Stimulated activated CD8-positive, alpha-beta memory T cell treated with anti-CD3 and anti-CD28 coated beads, Interleukin-12 subunit alpha, Interleukin-12 subunit beta, amount 100 ng/mL, for 1 hour (primary cell): ENCODE measurements at places on chromosomes 2 and 18.

DNA sequence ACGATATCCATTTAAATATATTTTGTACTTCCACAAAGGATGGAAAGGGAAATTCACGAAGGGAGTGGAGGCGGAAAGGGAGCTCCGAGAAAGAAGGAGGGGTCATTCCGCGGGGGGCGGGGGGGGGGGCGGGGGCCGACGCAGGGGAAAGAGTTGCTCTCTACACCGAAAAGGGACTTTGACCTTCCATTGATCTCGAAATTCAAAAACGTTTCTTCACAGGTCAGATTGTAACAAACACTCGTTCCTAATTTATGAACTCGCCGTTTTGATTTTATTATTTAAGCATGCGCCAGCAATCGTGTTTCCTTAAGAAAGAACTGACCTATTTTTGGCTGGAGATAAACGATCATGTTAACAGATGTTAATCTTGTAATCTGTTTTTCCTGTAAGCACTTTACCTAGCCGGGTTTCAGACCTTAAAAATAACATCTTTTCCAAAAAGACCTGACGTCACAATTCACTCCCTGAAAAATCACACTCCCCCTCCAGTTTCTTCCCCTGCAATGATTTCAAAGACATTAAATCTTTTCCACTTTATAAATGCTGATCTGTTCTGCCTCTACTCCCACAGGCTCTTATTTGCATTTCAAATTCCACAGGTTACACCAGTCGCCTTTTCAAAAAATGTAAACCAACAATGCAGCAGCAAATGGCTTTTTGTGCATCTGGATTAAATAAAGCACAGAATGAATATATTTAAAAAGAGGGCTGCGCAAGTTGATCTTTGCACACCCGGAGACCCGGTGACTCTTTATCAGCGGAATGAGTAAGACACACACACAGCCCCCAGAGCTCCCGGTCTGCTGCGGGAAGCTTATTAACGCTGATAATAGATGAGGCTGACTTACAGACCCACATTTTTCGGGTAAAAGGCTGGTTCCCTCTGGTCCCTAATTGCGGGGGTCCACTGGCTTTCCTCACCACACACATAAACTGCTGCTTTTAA lies 1.6 kb downstream of the ZNF516 start:
- DNase-seq = no peak

DNA sequence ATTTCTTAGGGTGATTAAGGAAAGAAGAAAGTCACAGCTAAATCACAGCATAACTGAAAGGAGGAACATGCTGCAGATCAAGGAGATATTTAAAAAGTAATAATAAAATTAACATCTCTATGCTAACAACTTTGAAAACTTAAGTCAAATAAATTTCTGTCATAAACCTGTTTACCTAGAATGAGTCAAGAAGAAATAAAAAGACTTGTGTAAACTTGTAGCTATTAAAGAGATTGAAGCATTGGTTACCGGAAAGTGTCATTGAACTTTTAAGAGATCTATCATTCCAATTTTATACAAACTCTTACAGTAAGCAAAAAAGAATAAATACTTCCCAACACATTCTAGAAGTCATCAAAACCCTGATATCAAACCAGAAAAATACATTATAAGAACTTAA lies 520.1 kb upstream of the SYT4 start:
- no peak for DNase-seq

- DNase-seq = no peak
These were observed 447.7 kb upstream of the HNRNPA3 start for GRCh38 chr2:176764921-176765320.

DNA sequence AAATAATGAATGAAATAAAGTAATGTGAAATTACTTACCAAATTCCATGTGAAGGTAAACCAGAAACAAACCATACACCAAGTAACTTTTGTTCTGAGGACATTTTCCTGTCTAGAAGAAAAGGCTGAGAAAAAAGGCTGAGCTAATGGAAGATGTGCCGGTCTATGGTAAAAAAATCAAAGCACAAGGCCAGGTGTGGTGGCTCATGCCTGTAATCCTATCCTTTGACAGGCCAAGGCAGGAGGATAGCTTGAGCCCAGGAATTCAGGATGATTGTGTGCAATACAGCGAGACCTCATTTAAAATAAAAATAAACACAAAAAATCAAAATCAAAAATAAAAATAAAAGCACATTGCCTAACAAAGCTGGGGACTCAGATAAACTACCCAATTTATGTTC lies 6.7 kb downstream of the ORC4 start:
- DNase-seq = no peak

- DNase-seq = no peak
These were observed 80.8 kb downstream of the RHBDD1 start for GRCh38 chr2:226916669-226917068.

DNA sequence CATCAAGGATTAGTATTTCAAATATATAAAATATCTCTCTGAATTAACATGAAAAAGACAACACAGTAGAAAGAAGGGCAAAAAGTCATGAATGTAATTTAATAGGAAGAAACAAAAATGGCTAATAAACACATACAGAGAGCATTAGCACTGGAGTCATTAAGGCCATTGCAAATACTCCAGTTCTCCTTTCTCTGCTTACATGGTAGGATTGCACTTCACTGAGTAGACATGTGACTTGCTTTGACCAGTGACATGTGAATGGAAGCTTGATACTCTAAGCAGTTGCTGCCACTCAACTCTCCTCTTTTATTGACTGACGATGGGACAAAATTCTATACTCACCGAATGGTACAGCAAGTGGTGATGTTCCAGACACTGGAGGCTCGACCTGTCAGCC lies 153.9 kb upstream of the LGALSL start:
- DNase-seq = no peak

GRCh38 chr2:235508371-235509160 lies 14.7 kb downstream of the AGAP1 start:
- no peak for DNase-seq

DNA sequence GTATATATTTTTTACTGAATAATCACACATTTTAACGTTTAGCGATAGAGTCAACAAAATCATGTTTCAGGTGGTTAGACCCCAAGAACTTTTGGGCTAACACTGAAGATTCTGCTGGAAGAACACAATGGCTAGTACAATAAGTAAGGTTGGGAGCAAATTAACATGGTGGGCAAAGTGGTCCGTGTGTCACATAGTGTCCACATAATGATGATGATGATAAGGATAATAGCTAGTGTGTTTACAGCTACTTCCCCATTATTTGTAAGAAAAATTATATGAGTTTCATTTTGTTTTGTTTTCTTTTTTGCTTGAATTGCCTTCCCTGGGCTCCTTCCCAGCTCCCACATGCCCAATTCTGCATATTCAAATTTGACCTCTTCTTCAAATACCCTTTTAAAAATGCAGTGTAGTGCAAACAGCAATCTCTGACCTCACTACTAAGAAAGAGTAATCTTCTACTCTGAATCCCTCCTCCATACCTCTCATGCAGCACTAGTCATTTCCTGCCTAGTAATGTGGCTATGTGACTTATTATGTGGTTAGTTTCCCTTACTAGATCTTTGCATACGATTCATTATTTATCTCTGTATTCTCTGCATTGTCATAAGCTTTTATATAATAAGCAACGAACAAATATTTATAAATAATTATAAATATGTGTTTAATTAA lies 16.9 kb upstream of the VPS54 start:
- DNase-seq = no peak

- no peak for DNase-seq
These were observed 80.4 kb downstream of the PMAIP1 start for GRCh38 chr18:59980188-59980637.

- DNase-seq = no peak
These were observed 18.4 kb upstream of the HPCAL1 start for GRCh38 chr2:10284108-10284870.

DNA sequence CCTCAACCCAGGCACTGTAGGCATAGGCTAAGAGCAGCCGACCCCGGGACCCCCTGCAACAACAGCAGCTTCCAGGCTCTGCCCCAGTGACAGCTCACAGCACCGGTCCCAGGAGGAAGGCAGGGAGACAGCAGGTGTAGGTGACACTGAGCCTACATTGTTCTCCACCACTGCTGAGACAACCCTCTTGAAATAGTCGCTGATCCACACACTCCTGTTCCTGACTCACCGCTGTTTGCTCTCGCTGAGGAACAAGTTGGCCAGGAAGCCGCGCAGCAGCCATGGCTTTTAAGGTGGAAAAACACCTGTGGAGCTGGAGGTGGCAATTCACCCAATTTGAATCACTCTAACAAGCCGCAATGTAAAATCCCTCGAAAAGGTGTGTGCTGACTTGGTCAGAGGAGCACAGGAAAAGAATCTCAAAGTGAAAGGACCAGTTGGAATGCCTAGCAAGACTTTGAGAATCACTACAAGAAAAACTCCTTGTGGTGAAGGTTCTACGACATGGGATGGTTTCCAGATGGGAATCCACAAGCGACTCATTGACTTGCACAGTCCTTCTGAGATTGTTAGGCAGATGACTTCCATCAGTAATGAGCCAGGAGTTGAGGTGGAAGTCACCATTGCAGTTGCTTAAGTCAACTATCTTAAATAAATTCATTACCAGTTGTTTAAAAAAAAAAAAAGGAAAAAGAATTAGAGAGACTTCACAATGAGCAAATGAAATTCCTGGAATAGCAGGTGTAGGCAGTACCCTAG lies 167.5 kb downstream of the ARL4C start:
- no peak for DNase-seq

GRCh38 chr18:44803019-44803650 lies 122.4 kb downstream of the SETBP1 start:
- no peak for DNase-seq

GRCh38 chr18:5380586-5380985 lies 85.1 kb upstream of the ZBTB14 start:
- no peak for DNase-seq

DNA sequence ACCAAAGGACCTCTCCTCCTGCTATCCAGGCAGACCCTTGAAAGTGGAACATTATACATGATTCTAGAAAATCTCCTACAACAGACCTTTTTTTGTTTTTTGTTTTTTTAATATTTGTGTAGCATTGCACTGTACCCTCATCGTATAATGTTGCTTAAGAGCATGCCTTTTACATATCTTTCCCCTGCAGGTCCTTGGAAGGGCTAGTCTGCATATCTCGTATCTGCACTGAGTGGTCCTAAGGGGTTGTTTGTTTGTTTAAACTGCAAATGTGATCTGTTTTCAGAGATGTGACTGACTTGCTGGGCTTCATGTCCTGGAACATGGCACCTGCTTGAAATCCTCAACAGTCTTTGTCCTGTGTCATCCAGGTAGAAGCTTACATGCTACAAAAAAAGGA lies 204.1 kb downstream of the FAM210A start:
- DNase-seq = no peak

DNA sequence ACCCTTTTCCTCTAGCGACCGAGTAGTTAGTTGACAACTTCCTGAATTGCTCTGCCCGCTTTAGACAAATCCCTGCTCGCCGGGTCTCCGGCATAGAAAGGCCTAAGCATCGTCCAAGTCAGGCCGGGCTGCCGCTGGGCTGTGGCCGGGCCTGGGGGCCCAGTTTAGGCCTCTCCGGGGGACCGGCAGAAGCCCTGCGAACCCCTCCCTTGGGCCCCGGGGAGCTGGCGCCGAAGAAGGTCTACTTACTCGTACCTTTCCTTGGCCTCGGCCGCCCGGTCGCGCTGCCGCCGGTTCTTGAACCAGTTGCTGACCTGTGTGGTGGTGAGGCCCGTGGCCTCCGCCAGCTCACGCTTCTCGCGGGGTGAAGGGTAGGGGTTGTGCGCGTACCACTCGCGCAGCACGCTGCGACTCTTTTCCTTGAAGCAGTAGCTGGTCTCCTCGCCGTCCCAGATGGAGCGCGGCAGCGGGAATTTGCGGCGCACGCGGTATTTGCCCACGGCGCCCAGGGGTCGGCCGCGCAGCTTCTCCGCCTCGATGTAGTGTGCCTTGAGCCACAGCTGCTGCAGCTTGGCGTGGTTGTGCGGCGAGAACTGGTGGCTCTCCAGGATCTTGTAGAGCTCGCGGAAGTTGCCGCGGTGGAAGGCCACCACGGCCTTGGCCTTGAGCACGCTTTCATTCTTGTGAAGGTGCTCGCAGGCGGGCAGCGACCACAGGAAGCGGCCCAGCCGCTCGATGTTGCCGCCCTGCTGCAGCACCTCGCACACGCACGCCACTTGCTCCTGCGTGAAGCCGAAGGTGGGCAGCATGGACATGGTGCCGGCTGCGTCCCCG lies 739 bp downstream of the SIX2 start:
- DNase-seq = no peak

DNA sequence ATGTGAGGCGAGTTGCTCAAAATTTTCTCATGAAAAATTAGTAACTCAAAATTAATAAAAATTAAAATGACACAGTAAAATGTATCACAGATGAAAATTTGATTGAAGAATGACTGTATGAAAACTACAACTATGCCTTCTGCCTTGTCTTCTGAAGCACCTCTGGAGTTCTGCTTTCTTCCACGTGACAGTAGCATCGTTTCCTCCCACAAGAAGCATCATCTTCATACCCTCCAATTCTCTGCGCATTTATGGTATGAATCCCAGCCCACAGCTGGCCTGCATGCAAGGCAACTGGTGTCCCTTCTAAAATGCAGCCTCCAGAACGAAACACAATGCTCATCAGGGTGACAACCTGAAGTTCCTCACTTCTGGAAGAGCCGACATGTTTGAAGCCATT lies 189.9 kb downstream of the MYO1B start:
- no peak for DNase-seq
